Activated naive CD4-positive, alpha-beta T cell treated with Interleukin-2 at 50 U/mL for 16 hours (primary cell): ENCODE measurements at places on chromosomes 16 and 17.

DNA sequence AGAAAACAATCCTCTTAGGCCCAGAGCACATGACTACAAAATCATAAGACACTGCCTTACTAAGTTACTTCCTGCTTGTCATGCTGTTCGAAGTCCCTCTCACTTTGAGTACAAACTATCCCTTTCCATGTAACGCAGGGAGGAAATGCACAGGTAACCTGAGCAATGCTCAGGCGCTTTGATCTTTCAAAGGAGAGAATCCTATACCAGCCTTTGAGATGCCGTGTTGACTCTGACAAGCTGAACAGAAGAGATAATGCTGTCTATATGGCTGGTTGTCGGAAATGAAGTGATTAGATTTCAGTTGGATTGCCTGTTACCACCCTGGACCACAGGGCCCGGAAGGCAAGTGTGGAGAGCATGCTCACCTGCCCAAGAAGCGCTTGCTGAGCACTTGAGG, 75.9 kb downstream of the CDH11 start:
- no peak for DNase-seq

- no peak for DNase-seq
Measured at GRCh38 chr16:77148121-77148520, 42.9 kb upstream of the MON1B start.

GRCh38 chr16:29925781-29926710, at the start of gene KCTD13:
KCTD13 (minus strand) TSS chr16:29926226; CDS start chr16:29926033, 193 bp downstream.
- DNase-seq = peak; percentile 86

- peak; percentile 58 for DNase-seq
Measured at GRCh38 chr16:11356573-11357331, 11.5 kb downstream of the RMI2 start.
